CD4-positive, alpha-beta T cell treated with Interleukin-10 for 1 hour (primary cell): ENCODE measurements at places on chromosomes 2 and 18.

- no peak for DNase-seq
Measured at GRCh38 chr2:230619491-230619890, 93.2 kb upstream of the CAB39 start.

DNA sequence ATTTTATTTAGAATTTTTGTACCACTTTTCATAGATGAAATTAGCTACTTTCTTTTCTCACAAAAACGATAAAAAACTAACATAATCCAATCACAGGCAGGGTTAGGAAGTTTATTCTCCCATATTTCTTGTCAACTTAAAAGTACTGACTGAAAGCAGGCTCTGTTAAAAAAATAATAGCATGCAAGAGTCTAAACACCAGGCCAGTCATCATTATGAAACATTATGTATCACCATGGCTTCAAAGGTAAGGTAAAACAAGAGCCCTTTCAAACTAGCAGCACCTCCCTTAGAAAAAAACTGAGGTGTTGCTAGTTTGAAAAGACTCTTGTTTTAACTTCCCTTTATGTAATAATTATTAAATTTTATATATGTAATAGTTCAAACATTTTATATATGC, 848.0 kb downstream of the RNF144A start:
- no peak for DNase-seq

DNA sequence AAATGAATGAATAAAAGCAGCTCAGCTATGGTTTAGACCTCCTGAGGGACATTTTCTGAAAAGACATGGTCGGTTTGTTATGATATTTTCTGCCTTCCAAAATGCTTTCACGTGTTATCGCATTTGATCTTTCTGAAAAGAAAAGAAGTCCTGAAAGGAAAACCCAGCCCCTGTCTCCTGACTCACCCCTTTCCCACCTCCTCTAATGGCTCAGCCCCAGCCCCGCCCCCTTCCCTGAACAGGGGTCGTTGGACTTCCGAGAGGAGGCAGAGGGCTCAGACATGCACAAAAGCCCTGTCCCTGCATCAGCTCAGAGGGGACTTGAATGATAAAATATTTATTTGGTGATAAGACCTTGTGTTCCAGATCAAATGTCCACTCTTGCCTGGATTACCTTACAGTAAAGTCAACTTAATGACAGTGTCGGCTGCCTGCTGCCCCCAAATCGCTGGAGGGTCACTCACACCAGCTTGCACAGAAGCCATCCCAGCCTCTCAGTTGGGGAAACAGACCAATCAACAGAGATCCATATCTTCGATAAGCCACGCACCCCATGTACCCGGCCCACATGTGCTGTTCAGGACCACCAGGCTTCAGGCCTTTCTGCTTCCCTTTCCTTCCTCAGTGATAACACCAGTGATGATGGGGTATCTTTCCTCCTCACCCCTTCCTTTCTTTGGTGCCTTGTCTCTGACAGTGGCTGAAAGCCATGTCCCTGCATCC, 69.6 kb downstream of the CLHC1 start:
- no peak for DNase-seq

DNA sequence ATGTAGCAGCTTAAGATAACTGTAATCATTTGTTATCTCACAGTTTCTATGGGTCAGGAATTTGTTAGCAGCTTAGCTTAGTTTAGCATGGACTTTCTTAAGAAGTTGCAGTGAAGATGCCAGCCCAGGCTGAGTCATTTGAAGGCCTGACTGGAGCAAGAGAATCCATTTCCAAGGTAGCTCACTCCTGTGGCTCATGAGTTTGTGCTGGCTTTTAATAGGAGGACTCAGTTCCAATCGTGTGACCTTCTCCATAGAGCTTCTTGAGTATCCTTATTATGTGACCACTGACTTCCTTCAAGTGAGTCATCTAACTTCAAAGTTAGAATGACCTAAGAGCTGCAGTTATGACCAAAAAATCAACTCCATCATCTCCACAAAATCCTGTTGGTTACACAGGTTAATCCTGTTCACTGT, 1.4 kb downstream of the GPATCH11 start:
- DNase-seq, result no peak

- no peak for DNase-seq
Measured at GRCh38 chr2:22890132-22890531, 494.8 kb upstream of the KLHL29 start.

GRCh38 chr18:26689226-26689879, 141.0 kb upstream of the KCTD1 start:
- DNase-seq, result no peak

GRCh38 chr2:143468341-143468888, 339.2 kb downstream of the ARHGAP15 start:
- no peak for DNase-seq

- no peak for DNase-seq
Measured at GRCh38 chr2:27494284-27494943, 586 bp downstream of the FNDC4 start.

GRCh38 chr2:145185696-145186095, 665.8 kb upstream of the ZEB2 start:
- no peak for DNase-seq

DNA sequence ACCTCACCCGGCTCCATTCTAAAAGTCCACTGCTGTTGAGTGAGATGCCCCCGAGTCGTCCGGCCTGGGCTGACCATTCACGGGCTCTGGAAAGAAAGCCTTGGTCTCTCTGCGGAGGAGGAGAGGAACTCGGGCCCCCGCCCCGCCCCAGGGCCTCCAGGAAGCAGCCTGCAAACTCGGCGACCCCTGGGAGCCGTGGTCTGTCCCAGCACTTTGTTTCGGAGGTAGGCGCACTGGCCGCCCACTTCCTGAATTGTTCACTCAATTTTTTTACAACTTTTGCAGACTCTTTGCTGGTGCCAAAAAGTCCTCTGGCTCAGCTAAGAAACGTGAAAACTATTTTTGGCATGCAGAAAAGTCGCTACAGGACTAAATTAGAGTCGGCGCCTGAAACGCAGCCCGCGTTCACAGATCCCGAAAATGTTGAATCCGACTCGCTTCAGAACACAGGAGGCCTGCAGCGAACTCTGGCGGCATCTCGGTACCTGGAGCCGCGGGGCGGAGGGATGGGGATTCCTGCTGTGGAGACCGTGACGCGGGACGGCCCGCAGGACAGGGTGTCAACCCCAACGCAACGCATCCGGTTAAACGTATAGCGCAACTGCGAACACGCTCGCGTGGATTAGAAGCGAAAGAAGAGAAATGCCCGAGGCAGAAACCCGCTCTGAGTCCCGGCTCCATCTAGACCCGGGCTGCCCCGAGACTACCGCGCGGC, 1.5 kb downstream of the PXDN start:
- peak; percentile 21 for DNase-seq

GRCh38 chr2:240913810-240914644, 7.9 kb downstream of the CROCC2 start:
- DNase-seq, result peak; percentile 53

DNA sequence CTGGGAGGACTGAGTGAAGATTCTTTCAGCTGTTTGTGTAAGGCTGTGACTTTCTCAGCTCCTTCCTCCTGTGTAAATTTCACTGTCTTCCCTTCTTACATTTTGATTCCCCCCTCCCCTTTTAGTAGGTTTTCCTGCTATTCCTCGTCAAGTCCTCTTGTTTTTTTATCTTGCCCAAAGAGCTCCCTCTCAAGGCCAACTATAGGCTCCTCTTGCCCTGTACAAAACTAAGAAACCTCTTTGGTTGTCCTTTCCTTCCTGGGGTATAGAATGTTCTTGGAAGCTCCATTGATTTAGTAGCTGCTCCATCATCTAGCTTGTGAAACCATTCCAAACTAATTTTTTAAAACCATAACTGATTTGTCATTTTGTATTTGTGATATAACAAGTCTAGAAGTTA, 7.3 kb downstream of the CCDC121 start:
- no peak for DNase-seq

- no peak for DNase-seq
Measured at GRCh38 chr2:14157816-14158215, 474.7 kb upstream of the LRATD1 start.

- DNase-seq, result no peak
Measured at GRCh38 chr2:88184762-88185161, 14.6 kb downstream of the THNSL2 start.

- DNase-seq, result no peak
Measured at GRCh38 chr18:58426611-58427010, 202.3 kb downstream of the ALPK2 start.

GRCh38 chr2:109295070-109295780, 166.2 kb downstream of the SH3RF3 start:
- DNase-seq, result no peak
